Testis (tissue), 5 donors: ENCODE measurements at places on chromosomes 5 and 9. TPM values are rescaled to one million over a fixed set of nuclear protein-coding genes. Genes with fewer than 3 reads are reported as not detected.
A peak's percentile ranks its signal among the peaks of the same experiment; 100 is the strongest.

DNA sequence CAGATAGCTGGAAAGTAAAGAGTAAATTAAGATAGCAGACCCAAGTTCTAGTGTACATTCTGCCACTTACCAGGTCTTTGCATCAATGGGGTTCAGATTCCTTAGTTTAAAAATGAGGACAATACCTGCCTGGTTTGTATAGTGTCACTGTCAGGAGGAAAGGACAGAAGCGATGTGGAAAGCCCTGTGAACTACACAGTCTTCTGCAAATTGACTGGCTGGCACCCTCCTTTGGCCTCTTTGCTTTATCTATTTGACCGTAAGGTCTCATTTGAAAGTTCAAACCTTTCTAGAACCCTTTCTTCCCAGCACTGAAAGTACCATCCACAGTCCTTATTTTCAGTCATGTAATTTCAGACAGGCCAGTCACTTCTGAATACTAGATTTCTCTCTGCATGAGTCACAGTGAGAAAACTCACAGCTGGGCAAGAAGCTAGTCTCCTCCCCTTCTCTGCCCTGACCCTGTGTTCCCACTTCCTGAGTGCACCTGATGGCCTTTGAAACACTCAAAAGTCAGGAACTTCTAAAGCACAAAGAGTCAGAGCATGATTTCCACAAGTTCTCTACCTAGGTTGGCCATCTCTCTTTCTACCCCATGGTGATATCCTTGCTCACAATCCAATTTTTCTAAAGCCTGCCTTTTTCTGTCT, 91.3 kb upstream of the RASEF start:
- no peak overlapping the region for H3K27ac ChIP-seq
- H3K36me3 ChIP-seq = no peaks in the 10 kb centered on the region
- DNase-seq = no peak
- no peaks in the 10 kb centered on the region for H3K27me3 ChIP-seq
- no peaks in the 10 kb centered on the region for H3K4me1 ChIP-seq
- no peak overlapping the region for H3K4me3 ChIP-seq

DNA sequence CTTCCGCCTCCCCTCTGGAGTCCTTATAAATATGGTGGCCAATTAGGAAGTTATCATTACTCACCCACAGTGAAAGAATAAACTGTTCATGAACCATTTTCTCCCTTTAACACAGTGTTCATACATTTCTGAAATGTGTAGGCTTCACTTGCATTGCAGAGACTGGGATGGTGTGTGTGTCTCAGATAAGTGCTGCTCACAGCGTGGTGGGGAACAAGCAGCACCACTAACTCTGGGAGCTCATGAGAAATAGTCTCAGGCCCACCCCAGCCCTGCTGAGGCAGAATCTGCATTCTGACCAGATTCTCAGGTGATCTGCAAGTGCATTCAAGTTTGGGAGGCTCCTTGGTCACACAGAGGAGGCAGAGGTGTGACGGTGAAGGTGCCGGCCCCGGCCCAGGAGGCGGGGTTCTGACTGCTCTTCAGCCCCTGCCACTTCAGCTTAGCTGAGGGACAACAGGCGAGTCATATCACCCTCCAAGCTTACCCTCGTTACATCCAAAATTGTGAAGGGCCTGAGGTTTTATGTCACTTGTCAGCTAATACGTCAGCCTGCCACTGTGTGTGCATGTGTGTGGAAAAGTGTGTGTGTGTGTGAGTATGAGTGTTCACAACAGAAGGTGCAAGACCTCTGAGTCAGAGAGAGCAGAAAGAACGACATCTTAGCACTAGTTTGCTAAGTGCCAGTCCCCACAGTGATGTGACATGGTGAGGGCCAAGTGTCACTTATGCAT, 34.7 kb downstream of the DAP start:
- no peaks in the 10 kb centered on the region for H3K36me3 ChIP-seq
- H3K4me1 ChIP-seq = no peaks in the 10 kb centered on the region
- H3K27ac ChIP-seq = no peak overlapping the region
- no peak for DNase-seq
- no peak overlapping the region for H3K4me3 ChIP-seq

GRCh38 chr5:141121563-141121962, at the start of gene PCDHB4:
Gene PCDHB4, plus strand, starts transcription at chr5:141121818. Its CDS starts 181 bp downstream, at chr5:141121999.
- H3K36me3 ChIP-seq = no peaks in the 10 kb centered on the region
- H3K27me3 ChIP-seq = no peaks in the 10 kb centered on the region
- no peak within 1 kb of the TSS for H3K27ac ChIP-seq
- H3K4me1 ChIP-seq = no peaks in the 10 kb centered on the region
- peak; percentile 67 for DNase-seq

GRCh38 chr5:135439231-135440205, 7.6 kb downstream of the DCANP1 start:
- H3K36me3 ChIP-seq = no peaks in the 10 kb centered on the region
- peaks cover 26% of the 10 kb centered on the region for H3K4me1 ChIP-seq
- DNase-seq = peak; percentile 44
- peak overlapping the region; percentile 58 for H3K27ac ChIP-seq
- H3K27me3 ChIP-seq = no peaks in the 10 kb centered on the region
- H3K4me3 ChIP-seq = no peak overlapping the region

DNA sequence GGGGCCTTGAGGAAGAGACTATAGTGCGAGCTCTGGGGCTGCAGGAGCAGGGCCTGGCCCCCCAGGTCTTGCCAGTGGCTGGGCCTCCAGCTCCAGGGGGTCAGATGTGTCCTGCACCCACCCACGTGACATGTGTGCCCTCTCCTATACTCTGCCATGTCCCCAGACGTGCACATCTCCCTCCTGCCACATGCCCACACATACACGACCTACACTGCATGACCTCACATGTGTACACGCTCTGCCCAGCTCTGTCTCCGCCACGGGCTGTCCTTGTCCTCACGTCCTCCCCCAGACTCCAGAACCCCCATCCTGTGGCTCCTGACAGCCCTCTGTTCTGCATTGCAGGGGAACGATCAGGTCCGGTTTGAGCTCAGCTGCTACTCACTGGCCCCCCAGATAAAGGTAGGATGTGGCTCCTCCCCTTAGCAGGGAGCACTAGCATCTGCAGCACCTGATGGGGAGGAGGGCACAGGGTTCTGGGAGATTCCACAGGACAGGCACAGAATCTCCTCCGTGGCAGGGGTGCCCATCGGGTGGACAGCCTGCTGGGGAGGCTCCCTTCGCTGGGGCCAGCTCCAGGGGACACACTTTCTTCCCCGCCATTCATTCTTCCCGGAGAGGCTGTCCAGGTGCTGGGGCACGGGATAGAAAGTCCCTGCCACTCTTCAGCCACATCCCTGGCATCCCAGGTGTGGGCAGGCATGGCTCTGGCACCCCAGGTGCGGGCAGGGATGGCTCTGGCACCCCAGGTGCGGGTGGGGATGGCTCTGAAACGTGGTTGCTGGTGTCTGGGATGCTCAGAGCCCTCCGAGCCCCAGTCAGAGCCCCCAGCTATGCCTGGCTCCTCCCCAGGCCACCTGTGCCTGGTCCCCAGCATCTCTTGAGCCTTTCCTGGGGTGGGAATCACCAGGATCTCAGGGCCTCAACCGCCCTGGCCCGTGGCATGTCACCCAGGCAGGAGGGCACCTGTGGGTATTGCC, 19.3 kb downstream of the ASS1 start:
- H3K27ac ChIP-seq = no peak overlapping the region
- no peaks in the 10 kb centered on the region for H3K36me3 ChIP-seq
- no peak overlapping the region for H3K4me3 ChIP-seq
- no peak for DNase-seq
- no peaks in the 10 kb centered on the region for H3K27me3 ChIP-seq

DNA sequence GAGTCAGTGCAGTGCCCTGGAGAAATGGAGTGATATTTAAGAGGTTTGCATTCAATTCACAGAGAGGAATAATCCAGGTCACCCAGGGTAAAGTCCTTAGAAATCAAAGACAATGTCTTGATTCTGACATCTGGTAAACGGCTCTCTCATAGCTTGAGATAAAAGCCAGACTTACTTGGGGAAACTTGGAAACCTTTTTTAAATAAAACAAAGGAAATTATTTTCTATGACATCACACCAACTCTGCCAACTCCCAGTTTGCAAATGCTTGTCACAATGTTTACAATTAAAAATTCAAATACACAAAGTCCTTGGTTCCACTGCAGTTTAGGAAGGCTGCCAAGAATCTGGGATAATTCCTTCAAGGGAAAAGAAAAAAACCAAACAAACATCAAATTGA, 255.1 kb upstream of the NREP start:
- DNase-seq = no peak
- H3K4me3 ChIP-seq = no peak overlapping the region
- H3K27ac ChIP-seq = no peak overlapping the region
- no peaks in the 10 kb centered on the region for H3K36me3 ChIP-seq

DNA sequence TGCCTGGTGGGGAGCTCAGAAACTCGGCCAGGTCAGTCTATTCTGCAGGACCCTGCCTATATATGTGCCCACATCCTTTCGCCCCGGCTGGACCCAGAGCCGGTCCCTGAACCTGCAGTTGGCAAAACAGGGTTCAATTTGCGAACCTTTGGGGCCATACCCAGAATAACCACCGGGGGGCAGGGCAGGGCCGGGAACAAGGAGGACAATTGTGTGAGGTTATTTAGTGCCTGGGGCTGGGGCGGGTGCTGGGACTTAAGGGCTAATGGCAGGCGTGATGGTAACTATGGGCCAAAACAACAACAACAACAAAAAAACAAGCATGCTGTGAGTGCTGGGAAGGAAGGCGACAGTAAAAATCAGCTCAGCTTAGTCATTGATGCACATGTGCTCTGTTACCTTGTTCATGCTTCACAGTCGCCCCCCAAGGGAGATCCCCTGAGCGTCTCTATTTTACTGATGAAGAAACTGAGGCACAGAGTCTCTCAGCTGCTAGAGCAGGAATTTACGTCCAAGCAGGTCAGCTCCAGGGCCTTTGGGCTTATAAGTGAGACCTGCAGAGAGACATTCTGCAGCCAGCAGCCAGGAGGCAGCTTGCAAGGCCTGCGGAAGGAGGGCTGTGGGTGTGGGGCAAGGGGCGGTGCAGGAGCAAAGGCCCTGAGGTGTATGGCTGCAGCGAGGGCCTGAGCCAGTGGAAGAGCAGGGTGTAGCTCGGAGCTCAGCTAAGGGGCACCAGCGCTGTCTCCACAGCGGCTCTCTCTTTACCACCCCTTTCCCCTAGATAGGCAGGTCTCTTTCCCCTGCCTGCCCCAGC, 106.0 kb downstream of the PHF2 start:
- no peaks in the 10 kb centered on the region for H3K36me3 ChIP-seq
- no peak overlapping the region for H3K4me3 ChIP-seq
- no peaks in the 10 kb centered on the region for H3K4me1 ChIP-seq

The DUSP1 gene
- total RNA-seq = 159 TPM

The KLF9 gene
- total RNA-seq = 47.9 TPM

The C7 gene
- 147 TPM for total RNA-seq

The FOXB2 gene
- total RNA-seq = not detected
